Stimulated activated CD4-positive, alpha-beta T cell treated with anti-CD3 and anti-CD28 coated beads, Interleukin-12 subunit alpha, Interleukin-12 subunit beta, amount 100 ng/mL, for 24 hours (primary cell): ENCODE measurements at places on chromosomes 5 and 9.

- DNase-seq, result no peak
Measured at GRCh38 chr9:108041551-108041950, 552.0 kb upstream of the KLF4 start.

GRCh38 chr5:145908206-145908960 is 28.0 kb upstream of the SH3RF2 start:
- DNase-seq, result no peak

- DNase-seq, result no peak
Measured at GRCh38 chr9:123174887-123175518, 93.4 kb downstream of the STRBP start.

- DNase-seq, result no peak
Measured at GRCh38 chr9:84867186-84867585, 197.7 kb downstream of the NTRK2 start.

DNA sequence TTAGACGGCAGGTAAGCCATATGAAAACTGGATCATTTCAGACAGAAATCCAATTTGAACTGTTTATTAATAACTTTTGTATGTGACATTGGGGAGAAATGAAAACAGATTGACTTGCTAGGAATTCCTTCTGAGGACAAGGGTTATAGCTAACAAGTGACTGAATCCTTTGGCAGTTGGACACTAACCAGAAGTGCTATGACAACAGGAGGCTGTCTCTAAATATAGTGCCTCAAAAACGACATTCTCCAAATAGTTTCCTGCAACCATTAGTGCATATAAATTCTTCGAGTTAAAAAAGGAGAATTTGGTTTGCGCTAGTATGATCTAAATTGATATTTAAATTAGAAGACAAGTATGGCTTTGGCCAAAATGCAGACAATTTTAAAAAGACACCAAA is 338.6 kb downstream of the PTPRD start:
- no peak for DNase-seq

DNA sequence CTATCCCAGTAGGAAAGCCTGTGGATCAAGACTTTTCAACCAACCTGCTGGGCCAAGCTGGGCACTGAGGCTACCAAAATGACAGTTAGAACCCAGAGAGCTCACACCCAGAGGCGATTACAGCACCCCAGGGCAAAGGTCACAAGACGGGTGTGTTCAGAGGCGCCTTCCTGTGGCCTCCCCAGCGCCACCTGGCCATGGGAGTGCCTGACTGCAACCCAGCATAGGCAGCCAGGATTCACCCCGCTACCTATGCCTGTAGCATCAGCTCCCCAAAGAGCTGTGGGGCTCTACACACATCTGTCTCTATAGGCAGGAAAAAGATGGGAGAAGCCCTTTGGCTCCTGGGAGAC is 33.5 kb downstream of the PDGFRB start:
- DNase-seq, result no peak

DNA sequence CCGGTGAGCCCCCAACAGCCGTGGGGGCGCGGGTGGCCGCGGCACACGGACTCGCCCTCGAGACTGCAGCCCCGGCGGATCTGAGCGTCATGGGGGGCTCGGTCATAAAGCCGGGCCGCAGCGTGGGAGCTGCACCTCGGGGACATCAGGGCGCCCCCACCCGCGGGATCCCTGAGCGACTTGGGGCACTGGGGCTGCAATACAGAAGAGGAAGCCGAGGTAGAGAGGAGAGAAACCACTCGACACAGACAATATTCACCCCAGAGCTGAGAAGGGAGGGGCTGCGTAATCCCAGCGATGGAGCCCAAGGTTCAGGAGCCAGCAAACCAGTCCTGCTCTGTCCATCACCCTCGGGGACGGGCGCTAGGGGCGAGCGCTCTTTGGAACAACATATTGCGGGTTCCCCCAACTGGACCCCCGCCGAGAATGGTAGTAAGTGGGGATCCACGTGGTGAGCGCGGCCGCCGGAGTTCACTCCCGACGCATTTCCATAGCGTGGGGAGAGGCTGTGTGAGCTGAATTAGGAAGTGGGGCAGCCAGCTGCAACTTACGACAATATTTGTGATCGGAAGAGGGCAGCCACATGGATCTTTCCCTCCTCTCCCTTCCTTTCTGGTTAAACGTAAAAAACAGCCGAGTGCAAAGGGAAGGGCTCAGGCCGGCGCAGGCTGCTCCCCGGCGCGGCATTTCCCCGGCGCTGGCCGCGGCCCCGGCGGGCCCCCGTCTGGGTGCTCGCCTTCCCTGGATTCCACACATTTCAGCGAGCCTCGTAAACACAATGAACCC is 9.9 kb downstream of the PTCH1 start:
- DNase-seq, result no peak

GRCh38 chr5:132491368-132492364 is 1.1 kb upstream of the IRF1 start:
- DNase-seq, result no peak

DNA sequence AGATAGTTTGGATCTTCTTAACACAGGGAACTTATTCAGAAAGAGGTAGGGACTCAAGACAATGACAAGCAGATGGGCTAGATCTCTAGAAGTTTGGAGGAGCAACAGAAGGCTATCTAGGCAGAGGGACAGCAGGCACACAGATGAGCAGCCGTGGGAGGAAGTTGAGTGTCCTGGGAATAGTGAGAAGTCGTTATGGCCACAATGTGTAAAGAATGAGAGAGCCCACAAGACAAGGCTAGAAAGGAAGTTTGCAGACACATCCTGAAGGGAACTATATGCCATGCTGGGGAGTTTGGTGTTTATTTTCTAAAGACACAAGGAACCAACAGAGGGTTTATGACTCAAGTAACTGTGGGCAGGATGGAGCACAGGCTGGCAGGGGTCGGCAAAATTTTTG is 160.6 kb downstream of the PALM2AKAP2 start:
- DNase-seq, result no peak

DNA sequence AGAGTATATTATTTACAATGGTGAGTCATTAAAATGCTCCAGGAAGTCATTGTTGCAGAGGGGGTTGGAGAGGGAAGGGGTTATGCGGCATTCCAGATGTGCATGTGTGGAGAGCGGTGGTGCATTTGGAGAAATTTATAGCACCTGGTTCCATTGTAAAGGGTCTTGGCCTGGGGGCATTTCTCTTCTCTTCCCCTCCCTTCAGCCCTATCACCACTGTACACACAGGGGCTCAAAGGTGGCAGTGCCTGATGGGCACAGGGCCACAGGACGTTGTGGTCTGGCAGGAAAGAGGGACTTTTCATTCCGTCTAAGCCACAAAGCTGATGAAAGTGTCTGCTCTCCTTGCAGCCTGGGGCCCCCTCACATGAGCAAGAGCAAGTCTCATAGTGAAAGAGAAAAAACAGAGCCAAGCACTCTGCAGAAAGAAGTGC is 442.4 kb upstream of the ZNF462 start:
- no peak for DNase-seq

- DNase-seq, result peak; percentile 23
Measured at GRCh38 chr5:78295035-78295961, 800 bp upstream of the AP3B1 start.

- no peak for DNase-seq
Measured at GRCh38 chr9:19947996-19948395, 159.2 kb upstream of the SLC24A2 start.

- no peak for DNase-seq
Measured at GRCh38 chr5:109630093-109630492, 59.6 kb upstream of the MAN2A1 start.

GRCh38 chr9:121749614-121750013 is 98.2 kb downstream of the DAB2IP start:
- DNase-seq, result no peak

- no peak for DNase-seq
Measured at GRCh38 chr5:149747141-149747832, 17.2 kb downstream of the PPARGC1B start.

DNA sequence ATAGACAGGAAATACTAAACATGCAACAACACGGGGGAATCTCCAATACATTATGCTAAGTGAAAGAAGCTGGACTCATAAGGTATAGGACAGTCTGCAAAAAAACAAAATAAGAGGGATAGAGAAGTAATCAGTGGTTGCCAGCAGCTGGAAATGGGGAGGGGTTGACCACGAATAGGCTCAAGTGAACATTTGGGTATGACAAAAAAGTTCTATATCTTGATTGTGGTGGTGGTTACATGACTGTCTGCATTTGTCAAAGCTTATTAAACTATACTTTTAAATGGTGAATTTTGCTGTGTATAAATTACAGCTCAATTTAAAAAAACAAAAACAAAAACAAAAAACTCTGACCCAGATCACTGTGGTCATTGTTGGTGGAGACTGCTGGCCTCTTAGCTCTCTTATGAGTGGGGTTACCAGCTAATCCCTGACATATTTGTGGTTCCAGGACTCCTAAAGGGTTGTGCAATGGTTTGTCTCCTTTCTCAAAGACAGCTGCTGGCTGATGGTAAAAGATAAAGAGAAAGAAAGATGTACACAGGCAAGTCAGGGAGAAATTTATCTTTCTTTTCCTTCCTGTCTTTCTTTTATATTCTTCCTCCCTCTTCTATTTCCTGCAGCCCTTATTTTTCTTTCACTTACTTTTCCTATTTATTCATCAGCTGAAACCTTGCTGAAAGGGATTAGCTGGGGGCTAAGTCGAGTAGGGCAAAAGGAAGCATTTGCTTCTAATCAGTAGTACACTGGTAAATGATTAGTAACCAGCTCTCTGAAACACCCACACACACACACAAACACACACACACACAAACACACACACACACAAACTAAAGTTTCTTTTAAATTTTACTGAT is 42.6 kb upstream of the APC start:
- no peak for DNase-seq

DNA sequence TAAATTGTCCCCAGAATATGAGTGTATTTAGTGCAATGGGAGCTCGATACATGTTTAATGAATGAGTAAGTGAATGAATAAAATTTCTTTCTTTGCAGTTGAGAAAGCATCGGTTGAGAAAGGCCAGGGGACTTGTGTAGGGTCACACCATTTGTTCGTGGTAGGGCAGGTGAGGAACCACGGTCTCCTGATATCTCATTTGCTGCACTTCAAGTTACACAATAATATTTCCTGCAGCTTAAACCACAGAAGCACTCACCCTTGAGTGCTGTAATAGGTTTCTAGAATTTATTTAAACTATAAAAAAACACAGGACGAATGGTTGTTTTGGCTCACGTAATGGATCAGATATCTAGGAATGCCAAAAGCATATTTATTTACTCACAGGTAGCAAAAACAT is 429.8 kb downstream of the SPATA31D1 start:
- no peak for DNase-seq

DNA sequence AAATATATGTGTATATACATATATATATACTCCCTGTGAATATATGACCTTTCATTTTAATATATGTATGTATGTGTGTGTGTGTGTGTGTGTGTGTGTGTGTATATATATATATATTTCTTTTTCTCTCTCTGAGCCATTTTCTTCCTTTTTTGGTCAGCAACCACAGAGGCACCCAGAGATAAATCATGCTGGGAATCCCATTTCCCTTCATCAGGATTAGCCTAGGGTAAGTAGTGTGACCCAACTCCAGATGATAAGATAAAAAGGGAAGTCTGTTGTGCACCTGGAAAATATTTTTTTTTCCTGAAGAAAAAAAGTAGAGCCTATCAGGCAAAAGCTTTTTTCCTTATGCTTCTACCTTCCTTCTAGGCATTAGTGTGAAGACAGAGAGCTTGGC is 25.4 kb upstream of the SUB1 start:
- DNase-seq, result no peak

DNA sequence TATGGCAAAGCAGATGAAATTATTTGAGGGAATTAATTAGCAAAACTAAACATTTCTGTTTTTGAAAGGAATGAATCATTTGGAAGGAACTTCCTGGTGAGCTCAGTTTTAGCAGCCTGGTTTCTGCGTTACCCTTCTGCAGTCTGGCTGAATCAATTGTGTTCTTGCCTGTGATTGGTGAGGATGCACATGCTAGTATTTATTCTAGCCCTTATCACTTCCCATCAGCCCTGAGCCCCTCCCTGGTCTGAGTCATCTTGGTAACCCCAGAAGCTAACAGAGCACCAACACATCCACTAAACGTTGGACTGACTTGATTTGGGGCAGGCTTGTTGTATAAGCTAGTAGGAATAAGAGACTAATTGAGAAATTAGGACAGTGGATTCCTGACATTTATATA is 6.6 kb downstream of the TJP2 start:
- no peak for DNase-seq

DNA sequence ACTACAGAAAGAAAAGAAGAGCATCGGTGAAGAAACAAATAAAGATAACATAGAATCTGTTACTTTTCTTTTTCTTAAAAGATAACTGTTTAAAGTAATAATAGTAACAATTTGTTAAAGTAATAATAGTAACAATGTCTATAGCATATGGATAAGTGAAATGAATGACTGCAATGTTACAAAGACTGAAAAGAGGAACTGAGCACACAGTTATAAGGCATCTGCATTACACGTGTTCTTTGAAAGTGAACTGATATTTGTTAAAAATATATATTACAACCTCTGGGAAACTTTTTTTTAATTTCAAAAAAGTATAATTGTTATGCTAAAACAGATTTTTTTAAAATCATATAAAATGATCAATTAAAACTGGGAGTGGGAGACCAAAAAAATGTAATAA is 88.4 kb upstream of the FST start:
- no peak for DNase-seq

DNA sequence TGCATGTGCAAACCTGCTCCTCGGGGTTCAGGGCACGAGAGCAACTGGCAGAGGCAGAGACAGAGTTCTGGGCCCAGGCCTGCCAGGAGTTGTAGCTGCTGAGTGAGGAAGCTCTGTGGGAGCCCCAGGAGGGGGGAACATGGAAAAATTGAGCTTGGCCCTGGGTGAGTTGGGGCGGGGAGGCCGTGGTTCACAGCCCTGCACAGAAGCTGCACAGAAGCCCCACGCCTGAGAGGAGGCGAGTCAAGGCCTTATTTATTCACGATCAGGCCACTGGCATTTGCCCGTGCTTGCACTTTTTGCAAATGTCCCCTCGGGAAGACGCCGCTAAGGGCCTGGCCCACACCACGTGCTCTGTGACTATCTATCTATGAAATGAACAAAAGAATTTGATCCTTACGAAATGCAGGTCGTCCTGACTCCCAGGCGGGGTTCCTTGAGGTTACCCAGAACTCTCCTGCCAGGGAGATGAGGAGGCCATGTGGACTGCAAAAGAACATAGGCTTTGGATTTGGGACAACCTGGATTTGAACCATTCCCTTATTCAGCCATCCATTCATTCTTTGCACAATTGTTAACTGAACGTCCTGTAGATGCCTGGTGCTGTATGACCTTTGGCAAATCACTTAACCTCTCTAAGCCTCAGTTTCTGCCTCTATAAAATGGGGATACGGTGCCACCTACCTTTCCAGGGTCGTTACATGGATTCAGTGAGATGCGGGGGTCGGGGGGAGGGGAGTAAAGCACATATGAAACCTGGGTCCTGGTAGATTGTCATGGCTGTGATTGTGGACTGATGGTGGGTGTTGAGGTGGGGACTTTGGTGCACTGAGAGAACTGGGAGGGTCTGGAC is 17.9 kb downstream of the COL27A1 start:
- DNase-seq, result no peak

DNA sequence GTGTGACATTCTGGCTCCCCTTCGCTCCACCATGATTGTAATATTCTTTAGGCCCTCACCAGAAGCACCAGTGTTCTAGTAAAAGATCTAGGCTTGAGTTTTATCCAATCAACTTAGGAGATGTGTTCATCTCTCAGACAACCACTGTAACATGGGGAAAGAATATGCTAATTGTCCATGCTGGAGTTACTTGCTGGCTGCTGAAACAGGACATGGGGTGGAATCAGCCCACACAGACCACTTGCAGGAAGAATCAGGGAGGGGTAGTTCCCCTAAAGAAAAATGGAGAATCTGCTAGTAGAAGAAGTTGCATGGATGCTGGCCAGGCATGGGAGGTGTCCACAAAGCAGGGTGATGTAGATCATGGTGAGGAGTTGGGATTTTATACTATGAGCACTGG is 86.2 kb downstream of the FEM1C start:
- DNase-seq, result no peak
